H4 (cell line): ENCODE measurements at places on chromosomes 12 and 14. TPM values are rescaled to one million over a fixed set of nuclear protein-coding genes. Genes with fewer than 3 reads are reported as not detected.

GRCh38 chr12:90899456-90900182 lies 55.4 kb downstream of the CCER1 start:
- no peak for DNase-seq

GRCh38 chr12:53532524-53533445 lies 25.5 kb upstream of the NPFF start:
- DNase-seq = no peak

DNA sequence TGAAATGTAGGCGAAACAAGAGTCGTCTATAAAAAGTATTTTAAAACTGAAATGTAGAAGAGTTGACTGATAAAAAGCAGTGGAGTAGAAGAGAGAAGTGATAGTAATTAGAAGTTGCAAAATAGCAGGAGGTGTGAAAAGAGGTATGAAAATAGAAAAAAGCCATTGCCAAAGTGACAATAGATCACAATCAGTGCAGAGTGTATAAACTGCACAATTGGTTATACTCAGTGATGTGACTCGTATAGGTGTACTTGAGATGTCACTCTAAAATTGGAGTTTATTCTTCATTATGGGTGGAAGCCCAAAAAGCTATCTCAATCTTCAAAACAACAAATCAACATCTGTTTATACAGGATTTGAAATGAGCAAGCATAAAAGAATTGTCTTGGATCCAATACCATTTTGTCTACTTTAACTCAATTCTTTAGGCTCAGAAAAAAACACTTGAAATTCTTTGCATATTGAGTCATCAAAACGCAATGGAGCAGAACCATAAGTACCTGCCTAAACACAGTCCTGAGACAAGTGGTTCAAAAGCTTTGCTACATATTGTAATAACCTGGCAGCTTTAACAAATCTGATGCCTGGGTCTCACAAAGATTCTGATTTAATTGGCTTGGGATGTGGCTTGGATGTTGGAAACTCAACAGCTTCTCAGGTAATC lies 8.8 kb downstream of the IKBIP start:
- peak; percentile 43 for DNase-seq

DNA sequence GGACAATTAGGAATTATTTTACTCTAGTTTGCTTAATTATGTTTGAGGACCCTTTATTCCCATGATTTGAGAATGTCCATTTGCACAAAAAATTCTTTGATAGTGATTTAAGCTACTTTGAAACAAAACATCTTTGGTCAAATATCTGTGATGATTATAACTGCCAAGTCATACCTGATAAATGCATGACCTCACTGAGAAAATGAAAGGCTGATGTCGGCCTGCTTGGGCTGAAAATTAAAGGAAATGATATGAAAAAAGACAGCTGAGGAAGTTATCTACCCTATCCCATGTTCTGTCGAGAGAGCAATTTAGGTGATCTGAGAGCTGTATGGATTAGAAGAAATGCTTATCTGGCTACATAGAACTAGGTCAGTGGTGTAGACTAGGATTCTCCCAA lies 43.6 kb downstream of the ATL1 start:
- no peak for DNase-seq

- DNase-seq = no peak
These were observed 32.3 kb upstream of the INF2 start for GRCh38 chr14:104657101-104657524.

- no peak for DNase-seq
These were observed 55.1 kb downstream of the FOXN4 start for GRCh38 chr12:109253913-109254544.

DNA sequence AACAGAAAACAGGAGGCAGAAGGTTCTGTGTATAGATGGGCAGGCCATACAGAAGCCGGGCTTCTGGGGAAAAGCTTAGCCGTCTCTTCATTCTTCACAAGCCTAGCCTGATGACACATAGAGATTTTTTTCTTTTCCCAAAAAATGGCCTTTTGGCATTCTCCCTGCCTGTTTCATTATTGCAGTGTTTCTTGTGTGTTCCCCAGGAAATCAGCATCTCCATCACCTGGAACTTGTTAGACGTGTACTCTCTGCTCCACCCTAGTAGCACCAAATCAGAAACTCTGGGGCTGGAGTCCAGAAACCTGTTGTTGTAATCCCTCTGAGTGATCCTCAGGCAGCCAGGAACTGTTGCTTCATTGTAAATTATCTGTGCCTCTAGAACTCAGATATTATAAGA lies 388.1 kb downstream of the CCDC91 start:
- no peak for DNase-seq

- no peak for DNase-seq
These were observed 24.8 kb downstream of the NUAK1 start for GRCh38 chr12:106113824-106114446.

DNA sequence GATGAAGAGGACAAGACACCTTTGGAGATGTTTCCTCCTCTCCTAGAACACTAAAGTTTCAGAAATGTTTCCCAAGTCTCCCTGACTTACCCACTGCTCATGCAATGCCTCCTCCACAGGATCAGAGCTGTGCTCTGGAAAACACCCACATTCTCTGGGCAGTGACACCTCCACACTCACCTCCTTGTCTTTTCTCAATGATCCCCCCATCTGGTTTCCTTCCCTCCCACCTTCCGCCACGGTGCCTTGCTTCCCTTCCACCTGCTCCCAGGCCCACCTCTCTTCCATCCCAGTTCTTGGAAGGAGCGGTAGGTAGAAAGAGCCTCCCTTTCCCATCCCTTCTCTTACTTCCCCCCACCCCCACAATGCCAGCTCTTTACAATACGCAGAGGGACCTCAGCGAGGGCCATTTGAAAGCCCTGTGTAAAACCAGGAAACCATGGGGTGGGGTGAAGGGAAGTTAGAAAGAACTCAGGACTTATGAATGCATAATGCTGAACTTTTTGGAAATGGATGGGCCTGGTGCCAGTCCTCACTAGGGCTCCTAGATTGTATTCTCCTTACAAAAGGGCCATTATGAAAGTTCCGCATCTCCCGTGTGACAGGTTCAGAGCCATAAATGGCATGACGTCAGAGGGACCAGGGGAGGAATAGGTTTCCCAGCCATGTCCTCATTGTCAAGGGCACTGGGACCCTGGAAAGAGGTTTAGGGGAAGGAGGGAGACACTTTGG lies 12.8 kb downstream of the FBLN5 start:
- DNase-seq = no peak

DNA sequence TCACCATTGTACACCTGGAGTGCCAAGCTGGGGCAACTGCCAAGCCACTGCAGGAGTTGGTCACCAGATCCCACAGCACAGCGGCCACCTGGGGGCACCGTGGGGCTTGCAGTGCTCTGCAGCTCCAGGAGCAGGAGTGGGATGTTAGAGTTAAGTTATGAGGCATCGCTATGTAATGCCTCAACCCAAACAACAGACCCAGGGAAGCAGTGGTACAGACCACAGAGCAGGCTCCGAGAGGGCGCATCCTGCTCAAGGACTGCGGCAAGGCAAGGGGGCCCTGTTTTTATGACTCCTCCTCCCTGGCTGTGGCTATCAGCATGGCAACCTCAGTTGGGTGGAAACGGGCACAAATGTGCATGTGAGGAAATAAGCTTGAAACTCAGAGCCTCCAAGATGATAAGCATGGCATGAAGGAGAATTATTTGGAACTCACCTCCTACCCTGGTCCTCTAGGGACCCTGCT lies 63.1 kb downstream of the ARL6IP4 start:
- peak; percentile 97 for DNase-seq

DNA sequence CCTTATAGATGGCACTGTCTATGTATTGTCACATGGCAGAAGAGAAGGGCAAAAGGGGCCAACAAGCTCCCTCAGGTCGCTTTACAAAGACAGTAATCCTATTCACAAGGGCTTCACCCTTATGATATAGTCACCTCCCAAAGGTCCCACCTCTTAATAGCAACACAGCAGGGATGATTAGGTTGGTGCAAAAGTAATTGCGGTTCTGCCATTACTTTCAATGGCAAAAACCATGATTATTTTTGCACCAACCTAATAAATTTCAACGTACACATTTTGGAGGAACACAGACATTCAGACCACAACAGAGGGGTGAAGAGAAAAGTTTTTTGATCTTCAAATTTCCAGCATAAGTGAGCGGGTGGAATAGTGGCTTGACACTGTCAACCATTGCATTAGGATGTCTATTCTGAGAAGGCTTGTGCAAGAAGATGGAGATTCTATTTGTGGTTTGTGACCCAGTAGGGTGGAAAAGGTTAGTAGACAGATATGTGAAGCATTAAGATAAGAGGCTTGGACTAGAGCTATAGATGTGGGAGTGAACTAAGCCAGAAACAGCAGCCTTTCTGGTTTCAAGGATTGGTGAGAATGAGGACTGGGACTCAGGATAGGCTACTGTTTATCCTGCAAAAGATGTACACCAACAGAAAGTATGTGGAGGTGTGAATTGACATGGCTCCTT lies 75.5 kb upstream of the CPSF6 start:
- no peak for DNase-seq

GRCh38 chr14:71113376-71113775 lies 206.1 kb downstream of the PCNX1 start:
- no peak for DNase-seq

DNA sequence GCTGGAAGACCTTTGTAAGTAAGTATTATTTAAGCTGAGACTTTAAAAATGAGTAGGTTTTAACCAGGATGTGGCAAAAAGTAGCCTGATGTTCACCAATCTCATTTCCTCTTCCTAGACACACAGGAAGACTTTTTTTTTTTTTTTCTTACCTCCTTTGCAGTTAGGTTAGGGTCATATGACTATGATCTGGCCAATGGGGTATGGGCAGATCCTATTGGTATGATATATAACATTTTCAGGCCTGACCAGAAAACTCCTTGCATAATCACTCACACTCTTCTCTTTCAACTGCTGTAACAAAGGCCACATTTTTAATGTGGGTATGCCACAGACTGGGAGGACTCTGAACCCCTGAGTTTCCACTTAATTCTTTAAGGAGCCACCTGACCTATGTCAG lies 2.7 kb upstream of the RPS6KA5 start:
- peak; percentile 19 for DNase-seq

GRCh38 chr12:109264943-109265650 lies 44.0 kb downstream of the FOXN4 start:
- DNase-seq = no peak

GRCh38 chr12:40622246-40622838 lies 69.9 kb upstream of the CNTN1 start:
- peak; percentile 37 for DNase-seq

DNA sequence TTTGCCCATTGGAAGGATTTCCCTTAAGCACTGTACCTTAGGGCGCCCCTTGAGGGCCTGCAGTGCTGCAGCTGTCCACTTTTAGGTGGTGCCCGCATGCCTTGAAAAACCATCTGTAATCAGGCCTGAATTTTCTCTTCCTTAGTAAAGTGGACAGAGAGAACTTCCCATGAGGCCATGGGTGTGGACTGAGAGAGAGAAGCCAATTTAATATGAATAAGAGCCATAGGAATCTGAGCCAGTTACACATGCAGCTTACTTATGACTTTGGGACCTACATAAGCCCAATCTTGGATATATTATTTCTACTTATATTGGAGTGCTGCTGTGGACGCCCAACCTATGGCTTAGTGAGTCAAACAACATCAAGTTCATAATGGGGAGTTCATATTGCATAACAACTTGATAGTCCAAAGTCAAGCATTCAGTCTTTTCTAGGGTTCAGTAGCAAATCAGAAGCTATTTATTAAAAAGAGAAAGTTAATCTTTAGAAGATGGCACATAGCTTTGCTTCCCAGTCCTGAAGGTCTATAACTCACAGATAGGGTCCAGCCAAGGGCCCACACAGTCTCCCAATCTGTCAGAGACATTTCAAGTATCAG lies 11.1 kb upstream of the ETV6 start:
- DNase-seq = no peak

DNA sequence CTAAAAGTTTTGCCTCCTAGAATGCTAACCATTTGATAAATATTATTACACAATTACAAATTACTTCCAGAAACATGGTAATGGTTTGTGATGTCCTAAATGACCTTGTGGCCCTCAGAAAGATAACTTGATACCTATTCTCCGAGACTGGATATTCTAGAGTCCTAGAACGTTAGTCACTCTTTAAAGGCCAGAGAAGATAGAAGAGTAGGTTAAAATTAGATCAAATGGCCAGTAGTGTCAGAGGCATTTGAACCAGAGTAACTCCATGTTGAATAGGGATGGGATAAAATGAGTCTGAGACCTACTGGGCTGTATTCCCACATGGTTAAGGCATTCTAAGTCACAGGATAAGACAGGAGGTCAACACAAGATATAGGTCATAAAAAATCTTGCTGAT lies 96.6 kb upstream of the ADAMTS20 start:
- DNase-seq = no peak

- no peak for DNase-seq
These were observed 128.8 kb downstream of the VRK1 start for GRCh38 chr14:96926001-96926400.

DNA sequence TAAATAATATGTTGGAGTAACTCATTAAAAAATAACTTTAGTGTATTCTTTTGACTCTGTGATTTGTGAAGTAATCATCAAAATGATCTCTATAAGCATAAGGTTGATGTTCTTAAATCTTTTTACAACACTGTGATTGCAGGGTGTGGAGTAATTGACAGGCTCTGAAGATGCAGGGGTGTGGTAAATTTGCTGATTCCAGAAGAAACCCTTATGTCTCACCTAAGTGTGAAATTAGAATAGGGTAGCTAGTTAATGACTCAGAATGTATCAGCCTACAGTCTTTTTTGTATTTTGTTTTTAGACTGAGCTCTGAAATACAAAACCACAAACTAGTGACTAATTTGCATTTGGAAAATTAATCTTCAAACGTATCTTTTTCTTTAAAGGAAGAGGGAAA lies 5.9 kb downstream of the PRPF39 start:
- no peak for DNase-seq

DNA sequence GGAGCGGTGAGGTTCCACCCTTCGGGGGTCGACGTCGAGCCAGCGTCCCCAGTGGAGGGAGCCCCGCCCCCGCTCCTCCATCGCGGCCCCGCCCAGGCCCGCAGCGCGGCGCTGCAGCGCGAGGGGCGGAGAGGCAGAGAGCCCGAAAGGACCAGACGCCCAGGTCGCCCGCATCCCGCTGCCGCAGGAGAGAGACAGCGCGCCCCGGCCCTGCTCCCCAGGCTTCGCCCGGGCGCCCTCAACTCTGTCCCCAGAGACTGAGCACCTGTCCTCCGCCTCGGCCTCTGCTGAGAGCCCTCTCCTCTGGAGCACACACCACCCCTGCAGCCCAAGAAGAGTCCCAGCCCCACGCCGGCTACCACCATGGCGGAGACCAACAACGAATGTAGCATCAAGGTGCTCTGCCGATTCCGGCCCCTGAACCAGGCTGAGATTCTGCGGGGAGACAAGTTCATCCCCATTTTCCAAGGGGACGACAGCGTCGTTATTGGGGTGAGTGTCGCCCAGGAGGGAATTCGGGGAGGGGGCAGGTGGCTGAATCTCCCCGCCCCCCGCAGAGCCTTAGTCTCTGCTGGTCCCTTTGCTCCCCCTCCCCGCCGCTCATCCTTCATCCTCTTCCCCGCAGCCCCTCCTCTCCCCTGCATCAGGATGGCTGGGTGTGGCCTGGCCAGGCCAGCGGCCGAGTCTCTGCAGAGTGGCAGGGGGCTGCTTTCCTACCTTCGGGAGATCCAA lies at the start of gene KIF5A:
KIF5A (plus strand) TSS at position 136 of the 732 bp plus-strand sequence; CDS start at position 364, 228 bp downstream.
- no peak for DNase-seq

HOXC12 gene
- not detected in 2 replicates for total RNA-seq

HCAR1 gene
- not detected in 2 replicates for total RNA-seq

OTX2 gene
- not detected in 2 replicates for total RNA-seq

BCL11B gene
- total RNA-seq = 0.90 and 1.4 TPM in 2 replicates

PTPRO gene
- total RNA-seq = 1.2 and 1.7 TPM in 2 replicates

A2M gene
- total RNA-seq = 5.3 and 5.6 TPM in 2 replicates

DPF3 gene
- 0.06 and 3.2 TPM in 2 replicates for total RNA-seq

MEG3 gene
- total RNA-seq = not detected in 2 replicates
